CD4-positive, alpha-beta T cell treated with Interferon gamma for 1 hour (primary cell): ENCODE measurements at places on chromosomes 12 and 14.
A peak's percentile ranks its signal among the peaks of the same experiment; 100 is the strongest.

- no peak for DNase-seq
Measured at GRCh38 chr12:122012184-122012583, 9.5 kb upstream of the BCL7A start.

GRCh38 chr12:31008961-31009840 lies 64.5 kb upstream of the DDX11 start:
- DNase-seq: no peak

- DNase-seq: no peak
Measured at GRCh38 chr14:72387726-72388125, 455.5 kb downstream of the RGS6 start.

DNA sequence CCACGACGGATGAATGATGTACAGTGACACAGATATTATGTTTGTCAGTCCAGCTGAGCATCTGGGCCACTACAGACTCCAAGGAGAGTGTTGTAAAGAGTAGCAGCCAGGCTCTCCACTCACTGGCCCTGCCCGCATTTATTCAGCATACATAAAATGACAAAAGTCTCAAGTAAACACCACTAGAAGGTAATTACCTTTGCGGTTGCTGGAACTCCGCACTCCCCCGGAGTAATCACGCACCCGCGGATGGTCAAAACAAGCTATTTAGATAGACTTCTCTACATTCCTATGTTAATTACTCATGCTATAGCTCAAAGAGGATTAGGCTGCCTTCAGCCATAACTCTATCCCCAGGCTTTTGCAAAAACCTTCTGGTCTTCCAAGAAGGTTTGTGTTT lies 18.8 kb upstream of the STRAP start:
- no peak for DNase-seq

GRCh38 chr14:90381999-90382451 lies 14.8 kb upstream of the CALM1 start:
- DNase-seq: peak; percentile 19

DNA sequence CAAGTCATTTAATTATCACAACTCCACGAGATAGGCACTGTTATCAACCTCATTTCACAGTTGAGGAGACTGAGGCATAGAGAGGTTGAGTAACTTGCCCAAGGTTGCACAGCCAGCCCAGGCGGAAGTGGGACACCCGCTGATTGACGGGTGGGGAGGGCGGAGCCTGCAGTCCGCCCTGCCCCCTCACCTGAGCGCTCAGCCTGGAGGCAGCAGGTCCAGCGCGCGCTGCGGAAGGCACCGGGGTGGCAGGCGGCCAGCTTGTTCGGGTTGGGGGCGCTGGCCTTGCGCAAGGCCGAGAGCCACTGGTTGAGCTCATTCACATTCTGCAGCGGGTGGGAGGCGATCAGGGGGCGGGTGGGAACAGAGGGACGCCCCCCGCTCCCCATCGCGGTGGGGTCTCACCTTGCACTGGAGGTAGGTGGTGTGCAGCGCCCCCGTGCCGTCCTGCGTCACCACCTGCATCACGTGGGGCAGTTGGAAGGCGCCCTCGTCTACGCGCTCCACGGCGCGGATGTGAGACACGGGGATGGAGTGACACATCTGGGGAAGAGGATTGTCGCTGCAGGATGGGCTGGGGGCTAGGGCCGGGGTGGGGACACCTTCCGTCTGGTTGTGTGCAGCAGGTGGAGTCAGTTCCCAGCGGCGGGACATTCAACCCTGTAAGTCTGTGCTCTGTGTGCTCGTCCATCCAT lies 31.7 kb downstream of the RASAL1 start:
- DNase-seq: peak; percentile 64

DNA sequence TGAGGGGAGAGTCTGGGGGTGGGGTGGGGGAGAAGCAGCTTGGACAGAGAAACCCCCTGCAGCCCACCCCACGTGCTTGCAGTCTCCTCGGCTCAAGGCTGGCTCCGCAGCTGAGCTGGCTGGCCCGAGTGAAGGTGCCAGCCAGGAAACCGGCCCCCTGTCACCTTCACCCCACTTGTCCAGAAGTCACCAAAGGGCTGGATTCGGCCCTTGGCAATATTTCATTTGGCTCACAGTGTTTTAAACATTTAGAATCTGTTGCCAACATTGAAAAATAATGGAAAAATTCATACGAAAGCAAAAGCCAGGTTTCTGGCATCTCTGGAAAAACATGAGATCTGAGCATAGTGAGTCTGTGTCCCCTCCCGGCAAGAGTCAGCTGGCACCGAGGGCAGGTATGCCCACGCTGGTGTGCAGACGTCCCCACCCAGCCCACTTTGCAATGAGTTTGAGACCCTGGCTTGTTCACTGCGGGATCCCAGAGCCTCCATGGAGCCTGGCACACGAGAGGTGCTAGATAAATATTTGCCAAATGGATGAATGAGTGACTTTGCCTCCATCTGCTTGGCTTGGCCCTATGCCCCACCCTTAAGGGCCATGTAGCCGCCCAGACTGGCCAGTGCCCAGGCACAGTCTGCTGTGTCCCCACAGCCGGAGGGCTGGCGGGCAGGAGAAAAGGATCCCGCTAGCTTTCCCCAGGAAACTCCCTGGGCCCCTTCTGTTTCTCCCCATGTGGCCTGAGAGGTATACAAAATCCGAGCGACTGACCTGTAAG lies 18.2 kb downstream of the MSI1 start:
- no peak for DNase-seq

DNA sequence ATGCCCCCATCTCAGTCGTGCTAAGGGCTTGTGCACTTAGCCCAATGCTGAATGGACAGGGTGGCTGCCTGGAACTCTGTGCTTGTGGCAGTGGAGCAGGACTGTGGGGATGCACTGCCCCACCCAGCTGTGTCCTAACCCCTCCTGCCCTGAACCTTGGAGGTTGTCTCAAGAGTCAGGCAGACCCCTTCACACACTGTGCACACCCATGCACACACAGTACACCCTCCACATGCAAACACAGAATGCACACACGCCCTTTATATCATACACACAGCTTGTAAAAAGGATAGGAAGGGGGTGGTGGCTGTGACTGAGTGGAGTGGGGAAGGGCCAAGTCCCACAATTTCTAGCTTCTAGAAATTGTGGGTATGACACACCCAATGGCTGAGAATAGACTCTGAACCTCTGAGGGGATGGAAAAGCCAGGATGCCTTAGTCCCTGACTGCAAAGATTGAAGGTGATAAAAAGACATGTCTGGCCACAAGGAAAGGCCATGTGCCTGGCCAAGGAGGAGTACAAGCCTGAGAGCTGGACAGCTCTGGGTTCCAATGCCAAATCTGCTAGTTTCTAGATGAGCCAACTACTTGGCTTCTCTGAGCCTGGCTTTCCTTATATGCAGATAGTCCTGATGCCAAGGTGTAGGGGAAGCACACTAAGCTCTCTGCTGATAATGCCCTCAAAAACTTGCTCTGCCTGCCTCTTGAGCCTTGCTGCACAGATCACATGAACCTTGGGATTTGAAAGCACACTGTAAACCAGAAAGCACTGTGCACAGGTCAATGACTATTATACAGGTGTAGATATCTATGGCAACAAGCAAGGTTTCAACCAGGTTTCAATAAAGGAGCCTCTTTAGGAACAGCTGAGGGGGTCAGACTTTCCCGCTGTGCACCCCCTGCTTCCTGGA lies 8.4 kb downstream of the KRT8 start:
- no peak for DNase-seq

- DNase-seq: no peak
Measured at GRCh38 chr12:110310763-110311162, 29.7 kb downstream of the ATP2A2 start.

DNA sequence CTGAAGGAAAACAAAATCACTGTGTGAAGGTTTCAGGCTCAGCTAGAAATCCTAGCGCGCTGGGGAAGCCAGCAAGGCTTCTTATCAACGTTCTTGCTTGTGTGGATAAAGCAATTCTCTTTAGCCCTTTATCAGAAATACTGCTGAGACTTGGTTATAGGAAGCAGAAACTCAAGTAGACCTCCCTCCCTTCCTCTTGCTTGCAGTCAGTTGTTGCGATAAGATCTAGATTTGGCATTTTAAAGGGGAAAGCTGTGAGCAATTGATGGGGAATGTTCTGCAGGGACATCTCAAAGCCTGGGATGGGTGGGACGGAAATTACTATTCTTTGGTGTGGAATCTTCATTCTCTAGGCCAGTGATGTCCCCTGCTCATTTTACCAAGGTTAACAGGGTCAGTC lies 76.4 kb upstream of the ANO4 start:
- DNase-seq: no peak

DNA sequence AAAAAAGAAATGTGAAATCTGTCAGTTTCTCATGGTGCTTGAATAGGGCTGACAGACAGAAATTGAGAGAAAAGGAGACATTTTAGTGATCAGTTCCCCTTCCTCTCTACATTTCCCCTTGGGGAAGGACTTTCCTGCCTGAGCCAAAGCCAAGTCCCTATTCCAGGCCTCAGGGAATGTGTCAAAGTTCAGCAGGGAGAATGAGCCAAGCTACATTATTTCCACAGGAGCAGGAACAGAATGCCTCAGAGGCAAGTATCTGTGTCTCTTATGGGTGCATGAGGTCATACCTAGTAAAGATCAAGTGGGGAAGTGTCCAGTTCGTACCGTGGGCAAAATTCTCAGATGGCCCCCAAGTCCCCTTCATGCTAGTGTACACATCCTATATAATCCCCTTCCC lies 68.6 kb downstream of the IQSEC3 start:
- DNase-seq: no peak

DNA sequence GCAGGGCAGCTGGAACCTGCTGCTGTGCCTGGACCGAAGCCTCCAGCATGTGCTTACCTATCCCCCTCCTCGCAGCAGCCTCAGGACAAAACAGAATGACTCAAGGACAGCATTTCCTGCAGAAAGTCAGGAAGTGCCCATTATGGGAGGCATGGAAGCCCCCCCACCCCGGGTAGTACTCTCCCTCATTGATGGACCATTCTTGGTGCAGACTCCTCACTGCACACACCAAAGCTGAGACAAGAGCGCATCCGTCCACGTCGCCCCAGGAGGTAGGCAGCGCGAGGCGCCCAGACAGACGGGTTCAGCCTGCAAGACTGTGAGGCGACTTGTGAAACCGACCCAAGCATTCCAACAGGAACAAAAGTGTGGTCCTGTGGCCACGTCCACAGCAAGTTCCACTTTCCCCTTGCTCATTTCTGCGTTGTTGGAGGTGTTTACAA lies 243.9 kb upstream of the ATXN7L3B start:
- no peak for DNase-seq

DNA sequence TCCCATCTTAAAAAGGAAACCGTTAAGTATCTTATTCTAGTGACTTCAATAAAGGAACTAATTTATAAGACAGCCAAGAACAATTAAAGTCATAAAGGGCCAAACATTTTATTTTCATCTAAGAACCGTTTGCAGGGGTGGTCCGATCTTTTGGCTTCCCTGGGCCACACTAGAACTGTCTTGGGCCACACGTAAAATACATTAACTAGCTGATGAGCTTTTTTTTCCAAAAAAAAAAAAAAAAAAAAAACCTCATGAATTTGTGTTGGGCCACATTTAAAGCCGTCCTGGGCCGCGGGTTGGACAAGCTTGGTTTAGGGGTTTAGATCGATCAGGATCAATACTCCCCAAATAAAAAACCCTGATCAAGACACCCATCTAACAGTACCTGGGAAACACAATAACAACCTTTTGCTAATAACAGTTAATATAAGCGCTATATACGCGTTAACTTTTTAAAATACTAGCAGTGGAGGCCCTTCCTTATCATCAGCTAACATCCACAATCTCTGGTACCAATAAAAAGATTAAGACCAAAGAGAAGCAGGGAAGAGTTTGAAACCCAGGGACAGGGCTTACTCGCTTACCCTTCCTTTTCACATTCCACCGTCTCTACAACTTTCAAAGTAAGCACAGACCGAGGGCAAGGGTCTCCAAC lies 1.1 kb downstream of the NAP1L1 start:
- DNase-seq: no peak

DNA sequence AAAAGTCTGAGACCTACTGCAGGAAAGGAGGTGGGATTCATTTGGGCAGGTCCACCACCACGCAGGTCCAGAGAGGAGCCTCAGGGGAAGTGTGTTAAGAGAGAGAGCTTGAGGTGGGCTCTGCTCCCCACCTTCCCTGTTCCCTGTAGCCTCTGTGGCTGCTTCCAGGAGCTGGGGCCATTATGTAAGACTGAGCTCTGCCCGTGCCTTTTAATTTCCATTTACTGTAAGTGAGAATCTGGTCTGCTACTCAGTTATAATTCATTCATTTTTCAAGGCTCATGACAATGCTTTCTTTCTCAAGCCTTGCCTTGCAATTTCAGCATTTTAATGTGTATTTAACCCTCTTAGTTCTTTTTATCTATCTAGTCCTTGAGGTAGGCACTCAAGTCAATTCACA lies 8.3 kb downstream of the SLC4A8 start:
- DNase-seq: no peak

- DNase-seq: no peak
Measured at GRCh38 chr12:2328661-2329060, 275.9 kb downstream of the CACNA1C start.
